ENCODE measurements at places on chromosomes 12 and 14.

- no peak for DNase-seq
These were observed 209.4 kb downstream of the RASSF9 start for GRCh38 chr12:85626784-85627171.

GRCh38 chr14:104271391-104271790 is 133.0 kb downstream of the KIF26A start:
- no peak for DNase-seq

GRCh38 chr14:106633721-106634120 is 1107.3 kb downstream of the TMEM121 start:
- no peak for DNase-seq

DNA sequence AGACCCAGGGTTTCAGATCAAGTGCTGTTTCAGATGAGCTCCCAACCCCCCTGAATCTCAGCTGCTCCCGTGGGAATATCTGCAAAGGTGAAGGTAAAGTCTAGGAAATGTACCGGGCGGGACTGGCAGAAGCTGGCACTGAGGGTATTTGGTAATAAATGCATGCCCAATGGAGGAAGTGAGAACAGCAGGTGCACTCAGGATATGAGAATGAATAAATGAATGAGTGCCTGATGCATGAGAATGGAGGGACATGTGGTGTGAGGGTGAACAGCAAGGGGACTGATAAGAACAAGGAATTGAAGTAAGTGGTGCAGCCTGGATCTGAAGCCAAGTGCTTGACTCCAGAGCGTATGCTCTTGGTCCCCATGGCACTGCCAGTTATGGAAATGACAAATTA is 11.6 kb downstream of the RAPGEF3 start:
- no peak for DNase-seq

DNA sequence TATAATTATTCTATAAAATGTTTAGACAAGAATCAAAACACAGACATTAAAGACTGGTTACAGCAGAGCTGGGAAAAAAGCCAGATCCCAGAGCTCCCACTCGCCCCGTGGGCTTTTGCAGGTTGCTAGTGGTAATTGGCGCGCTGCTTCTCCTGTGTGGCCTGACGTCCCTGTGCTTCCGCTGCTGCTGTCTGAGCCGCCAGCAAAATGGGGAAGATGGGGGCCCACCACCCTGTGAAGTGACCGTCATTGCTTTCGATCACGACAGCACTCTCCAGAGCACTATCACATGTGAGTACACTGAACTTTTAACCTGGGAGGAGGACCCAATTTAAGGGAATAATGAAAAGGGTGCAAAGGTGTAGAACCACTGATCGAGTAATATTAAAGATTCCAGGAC is 7.5 kb downstream of the TMEM52B start:
- DNase-seq = no peak
